ENCODE measurements at places on chromosomes 11 and 22.

DNA sequence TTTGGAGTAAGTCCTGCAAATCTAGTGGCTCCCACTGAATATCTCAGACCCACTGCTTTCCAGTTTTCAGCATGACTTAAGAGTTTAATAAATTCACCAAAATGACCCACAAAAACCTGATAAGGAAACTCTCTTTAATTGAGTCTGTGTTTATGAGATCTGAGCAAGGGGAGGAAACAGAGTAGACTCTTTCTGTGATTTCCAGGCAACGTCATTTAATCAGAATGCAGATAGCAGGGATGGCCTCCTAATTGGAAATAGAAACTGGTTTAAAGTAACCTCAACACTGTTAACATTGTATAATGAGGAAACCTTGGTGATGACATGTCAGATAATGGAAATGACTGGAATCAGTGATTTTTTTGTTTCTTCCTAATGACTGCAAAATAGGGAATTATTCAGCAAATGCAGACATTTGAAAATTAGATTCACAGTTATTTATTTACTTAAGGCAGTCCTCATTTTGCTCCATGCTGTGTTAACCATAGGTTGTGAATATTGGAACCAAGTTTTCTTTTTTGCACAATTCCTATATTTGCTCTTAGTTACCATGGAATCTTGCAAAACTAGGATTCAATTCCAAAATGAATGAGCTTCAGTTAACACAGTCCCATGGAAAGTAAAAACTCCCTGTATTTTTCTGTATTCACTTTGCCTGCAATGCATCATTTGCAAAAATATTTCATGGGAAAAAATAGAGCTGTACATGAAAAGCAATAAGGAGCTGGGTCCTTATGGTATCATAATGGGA, 1324.5 kb downstream of the LRRC4C start:
- no peak overlapping the region for H3K4me3 ChIP-seq
- no peaks in the 10 kb centered on the region for H3K4me1 ChIP-seq
- no peak overlapping the region for H3K27ac ChIP-seq
- DNase-seq = no peak
- no peaks in the 10 kb centered on the region for H3K36me3 ChIP-seq
- H3K27me3 ChIP-seq = no peaks in the 10 kb centered on the region

DNA sequence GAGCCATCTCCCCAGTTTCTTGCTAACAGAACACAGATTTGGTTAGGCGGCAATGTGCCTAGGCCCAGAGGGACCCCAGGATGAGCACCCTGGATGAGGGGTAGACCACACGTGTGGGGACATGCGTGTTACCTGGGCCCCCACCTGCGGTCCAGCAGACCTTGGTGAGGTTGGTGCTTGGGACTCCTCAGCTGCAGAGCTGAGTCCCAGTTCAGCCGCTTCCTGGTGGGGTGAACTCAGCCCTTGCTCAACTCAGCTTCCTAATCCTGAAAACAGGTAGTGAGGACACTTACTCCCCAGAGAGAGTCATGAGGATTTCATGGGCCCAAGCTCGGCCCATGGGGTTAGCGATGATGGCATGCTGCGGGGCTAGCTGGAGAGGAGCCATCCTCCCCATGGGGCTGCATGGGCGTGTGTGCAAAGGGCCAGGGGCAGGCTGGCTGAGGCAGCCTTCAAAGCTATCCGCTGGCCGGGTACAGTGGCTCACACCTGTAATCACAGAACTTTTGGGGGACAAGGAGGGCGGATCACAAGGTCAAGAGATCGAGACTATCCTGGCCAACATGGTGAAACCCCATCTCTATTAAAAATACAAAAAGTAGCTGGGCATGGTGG, 46.9 kb upstream of the SHISAL1 start:
- H3K4me3 ChIP-seq = no peak overlapping the region
- no peak overlapping the region for H3K27ac ChIP-seq
- no peaks in the 10 kb centered on the region for H3K4me1 ChIP-seq
- no peaks in the 10 kb centered on the region for H3K36me3 ChIP-seq

DNA sequence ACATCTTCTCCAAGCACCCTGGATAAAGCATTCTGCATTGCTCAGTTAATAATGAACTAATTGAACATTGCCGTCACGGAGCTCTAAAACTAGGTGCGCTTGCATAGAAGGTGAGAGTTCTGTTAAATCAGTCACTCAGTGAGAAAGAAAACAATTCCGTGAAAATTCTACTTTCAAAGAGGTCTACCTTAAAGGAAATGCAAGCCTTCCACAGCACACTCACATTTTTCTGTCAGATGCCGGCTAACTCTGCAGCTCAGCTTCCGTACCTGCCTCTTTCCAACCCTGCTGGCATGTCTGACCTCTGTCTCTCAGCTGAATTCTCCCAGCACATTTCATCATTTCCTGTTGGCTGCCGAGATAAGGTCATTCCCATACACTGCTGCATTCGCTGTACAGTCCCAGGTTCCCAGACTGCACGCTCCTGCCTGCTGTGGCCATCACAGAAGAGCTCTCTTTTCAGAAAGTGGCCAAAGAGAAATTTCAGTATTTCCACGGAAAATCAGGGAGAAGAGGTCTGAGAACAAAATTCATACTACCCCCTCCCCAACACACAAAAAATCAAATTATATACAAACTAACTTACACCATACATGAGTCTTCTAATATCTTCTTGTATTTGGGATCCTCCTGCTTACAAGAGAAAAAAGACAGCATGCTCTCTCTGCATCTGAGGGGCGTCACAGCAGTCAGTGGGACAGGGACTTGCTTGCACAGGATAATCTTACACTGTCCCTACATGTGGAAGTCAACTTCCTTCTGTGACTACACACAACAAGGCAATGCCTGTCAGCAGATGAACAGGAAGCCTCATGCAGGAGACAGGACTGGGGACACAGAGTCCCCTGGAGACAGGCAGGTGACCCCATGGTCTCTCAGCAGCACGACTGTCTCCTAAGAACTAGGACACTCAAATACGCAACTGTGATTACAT, 55.1 kb downstream of the PACSIN2 start:
- peak overlapping the region; percentile 52 for H3K27ac ChIP-seq
- peaks cover 49% of the 10 kb centered on the region for H3K4me1 ChIP-seq
- H3K4me3 ChIP-seq = peak overlapping the region; percentile 14

DNA sequence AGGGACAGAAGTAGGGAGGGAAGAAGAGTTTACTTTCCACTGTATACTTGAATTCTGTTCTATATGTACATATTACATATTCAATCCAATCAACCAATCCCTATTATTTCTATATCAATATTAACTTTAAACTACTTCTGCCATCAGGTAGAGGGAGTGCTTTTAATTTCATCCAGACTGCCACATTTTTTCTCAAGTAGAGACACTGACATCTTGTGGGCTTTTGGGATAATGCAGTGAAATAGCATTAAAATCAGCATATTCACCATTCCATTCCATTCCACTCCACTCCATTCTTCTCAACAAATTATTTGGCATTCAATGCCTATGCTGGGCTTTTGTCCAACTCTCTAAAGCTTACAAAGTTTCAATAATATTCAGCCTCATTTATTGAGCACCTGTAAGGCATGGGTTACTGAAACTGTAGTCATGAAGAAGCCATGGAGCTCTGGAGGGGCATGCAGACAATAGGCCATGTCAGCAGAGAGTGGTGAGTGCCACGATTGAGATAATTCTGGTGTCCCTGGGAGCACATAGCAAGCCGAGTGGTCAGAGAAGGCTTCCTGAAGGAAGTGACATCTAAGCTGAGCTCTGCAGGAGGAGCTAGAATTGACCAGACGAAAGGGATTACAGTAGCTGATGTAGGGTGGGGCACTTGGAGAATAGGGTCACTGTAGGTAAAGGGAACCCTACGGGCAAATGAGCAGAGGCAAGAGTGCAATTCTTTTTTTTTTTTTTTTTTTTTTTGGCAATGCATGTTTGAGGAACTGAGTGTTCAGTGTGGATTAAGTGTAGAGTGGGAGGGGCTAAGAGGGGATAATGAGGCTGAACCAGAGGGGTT, 12.8 kb upstream of the CLPB start:
- H3K27ac ChIP-seq = no peak overlapping the region
- peaks cover 31% of the 10 kb centered on the region for H3K27me3 ChIP-seq
- no peaks in the 10 kb centered on the region for H3K36me3 ChIP-seq
- H3K4me1 ChIP-seq = peaks cover 3% of the 10 kb centered on the region
- DNase-seq = no peak

DNA sequence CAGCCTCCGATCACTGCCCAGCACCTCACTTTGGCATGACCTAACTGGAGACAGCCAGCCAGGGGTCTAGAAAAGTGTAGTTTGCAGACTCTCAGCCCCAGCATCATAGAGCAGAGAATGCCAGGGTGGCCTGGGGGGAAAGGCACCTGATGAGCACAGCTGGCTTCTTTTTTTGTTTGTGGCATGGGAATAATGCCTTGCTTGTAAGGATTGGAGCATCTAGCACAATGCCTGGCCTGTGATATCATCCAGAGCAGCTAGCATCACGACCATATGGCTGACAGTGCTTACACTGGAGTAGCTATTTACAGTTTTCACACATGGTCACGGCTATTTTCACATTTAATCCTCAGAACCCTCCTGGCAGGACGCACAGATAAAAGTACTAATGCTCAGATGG, 594.8 kb upstream of the B3GAT1 start:
- H3K4me1 ChIP-seq = no peaks in the 10 kb centered on the region
- no peaks in the 10 kb centered on the region for H3K27me3 ChIP-seq
- DNase-seq = no peak
- H3K27ac ChIP-seq = no peak overlapping the region

DNA sequence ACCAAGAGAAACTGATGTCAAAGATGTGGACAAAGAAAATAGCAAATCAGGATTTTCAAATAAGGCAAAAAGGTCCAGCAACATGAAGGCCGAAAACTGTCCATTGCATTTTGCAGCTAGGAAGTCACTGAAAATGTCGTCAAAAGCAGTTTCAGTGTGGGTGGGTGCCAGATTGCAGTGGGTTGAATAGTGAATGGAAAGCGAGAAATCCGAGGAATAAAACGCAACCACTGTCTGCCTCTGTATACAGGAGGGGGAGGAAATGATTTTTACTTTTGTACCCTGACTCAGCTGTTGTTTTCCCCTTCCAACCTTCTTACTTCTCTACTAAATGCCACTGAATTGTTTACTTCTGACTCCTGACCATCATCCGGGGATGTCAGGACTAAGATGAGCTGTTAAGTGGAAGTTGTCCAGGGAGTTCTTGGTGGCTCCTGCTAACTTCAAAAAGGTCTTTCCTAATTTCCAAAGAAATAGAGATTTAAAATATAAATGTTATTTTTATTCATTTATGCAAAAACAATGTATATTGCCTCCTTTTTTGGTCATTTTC, 64.9 kb upstream of the BIRC3 start:
- H3K27me3 ChIP-seq = no peaks in the 10 kb centered on the region
- H3K4me1 ChIP-seq = no peaks in the 10 kb centered on the region
- no peak overlapping the region for H3K27ac ChIP-seq
- H3K36me3 ChIP-seq = no peaks in the 10 kb centered on the region
- no peak for DNase-seq

Measured in activated naive CD8-positive, alpha-beta T cell treated with anti-CD3 and anti-CD28 coated beads, Interleukin-2, amount 10 ng/mL, durations not matched to agents 7 days and 5 days (primary cell).